Stimulated activated CD8-positive, alpha-beta memory T cell treated with anti-CD3 and anti-CD28 coated beads, Interleukin-4, amount 100 ng/mL, for 1 hour (primary cell): ENCODE measurements at places on chromosomes 4 and X.

- no peak for DNase-seq
Measured at GRCh38 chrX:12701628-12702027, 89.6 kb upstream of the PRPS2 start.

GRCh38 chr4:827209-828081 is 1.5 kb upstream of the CPLX1 start:
- no peak for DNase-seq

GRCh38 chr4:145076469-145076855 is 21.5 kb downstream of the ANAPC10 start:
- DNase-seq, result no peak

DNA sequence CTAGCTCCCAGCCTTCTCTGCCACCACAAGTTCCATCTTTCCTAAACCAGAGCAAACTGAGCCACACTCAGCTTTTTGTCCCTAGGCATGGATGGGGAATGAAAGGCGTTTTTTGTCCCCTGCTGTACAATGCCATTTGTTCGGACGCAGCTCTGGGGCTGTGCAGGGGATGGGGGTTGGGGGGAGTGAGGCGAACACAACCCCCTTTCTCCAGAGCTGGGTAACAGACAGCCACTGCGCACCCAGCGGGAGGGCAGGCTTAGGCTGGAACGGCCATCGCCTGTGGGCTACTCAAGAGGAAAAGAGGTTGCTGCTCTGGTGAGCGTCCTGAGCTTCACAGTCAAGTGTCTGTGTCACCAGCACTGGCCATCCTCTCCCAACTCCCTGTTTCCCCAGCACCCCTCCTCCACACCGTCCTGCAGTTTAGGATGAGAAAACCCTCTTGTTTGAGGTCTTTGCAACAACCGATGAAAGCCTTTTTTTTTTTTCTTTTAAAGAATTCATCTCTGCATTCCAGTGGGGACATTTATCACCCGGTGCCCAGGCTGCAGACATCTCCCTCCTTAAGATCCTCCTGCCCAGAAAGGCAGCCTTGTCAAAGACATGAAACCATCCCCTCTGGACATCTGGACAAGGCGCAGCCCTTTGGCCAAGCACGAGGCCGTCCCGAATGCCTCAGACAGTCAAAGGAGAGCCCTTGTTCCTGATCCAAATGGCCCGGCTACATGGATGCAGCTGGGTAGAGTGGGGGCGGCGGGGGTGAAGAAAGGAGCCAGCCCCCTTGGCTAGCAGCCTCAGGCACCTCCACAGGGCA is 419.6 kb downstream of the BCOR start:
- DNase-seq, result no peak

DNA sequence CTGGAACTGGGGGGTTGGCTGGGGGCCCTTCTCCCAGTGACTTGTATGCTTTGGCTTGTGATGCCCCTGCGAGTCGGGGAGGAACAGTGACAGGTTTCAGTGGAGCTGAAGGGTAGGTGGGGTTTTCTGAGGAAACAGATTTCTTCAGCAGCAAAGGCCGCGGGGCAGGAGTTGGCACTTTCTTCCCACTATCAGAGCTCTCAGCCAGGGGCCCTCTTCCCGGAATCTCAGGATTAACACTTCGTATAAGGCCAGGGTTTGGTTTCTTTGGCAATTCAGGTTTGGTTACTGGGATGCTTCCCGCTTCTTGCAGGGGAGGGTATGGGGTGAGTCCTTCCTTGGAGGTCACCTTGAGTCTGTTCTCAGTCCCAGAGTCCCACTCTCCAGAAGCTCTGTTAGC is 75.4 kb downstream of the RPS3A start:
- DNase-seq, result no peak

DNA sequence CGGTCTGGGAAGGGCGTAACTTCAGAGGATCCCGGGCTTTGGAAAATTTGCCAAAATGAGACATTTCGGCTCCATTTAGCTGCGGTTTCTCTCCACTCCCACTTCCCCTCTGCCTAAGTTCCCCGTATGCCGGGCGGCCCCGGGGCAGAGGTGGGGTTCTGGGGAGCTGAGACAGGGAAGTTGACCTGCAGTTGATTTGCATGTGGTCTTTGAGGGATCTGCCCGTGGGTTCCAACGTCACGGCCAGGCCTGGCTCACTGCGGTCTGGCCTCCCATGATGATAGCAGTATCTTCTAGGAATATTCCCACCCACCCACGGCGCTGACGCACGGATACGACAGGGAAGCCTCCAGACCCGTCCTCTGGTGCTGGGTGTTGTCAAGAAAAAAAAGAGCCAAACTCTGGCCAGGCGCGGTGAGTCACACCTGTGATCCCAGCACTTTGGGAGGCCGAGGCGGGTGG is 27.3 kb upstream of the CRLF2 start:
- DNase-seq, result no peak

- DNase-seq, result no peak
Measured at GRCh38 chr4:25956260-25956659, 42.2 kb downstream of the SMIM20 start.

DNA sequence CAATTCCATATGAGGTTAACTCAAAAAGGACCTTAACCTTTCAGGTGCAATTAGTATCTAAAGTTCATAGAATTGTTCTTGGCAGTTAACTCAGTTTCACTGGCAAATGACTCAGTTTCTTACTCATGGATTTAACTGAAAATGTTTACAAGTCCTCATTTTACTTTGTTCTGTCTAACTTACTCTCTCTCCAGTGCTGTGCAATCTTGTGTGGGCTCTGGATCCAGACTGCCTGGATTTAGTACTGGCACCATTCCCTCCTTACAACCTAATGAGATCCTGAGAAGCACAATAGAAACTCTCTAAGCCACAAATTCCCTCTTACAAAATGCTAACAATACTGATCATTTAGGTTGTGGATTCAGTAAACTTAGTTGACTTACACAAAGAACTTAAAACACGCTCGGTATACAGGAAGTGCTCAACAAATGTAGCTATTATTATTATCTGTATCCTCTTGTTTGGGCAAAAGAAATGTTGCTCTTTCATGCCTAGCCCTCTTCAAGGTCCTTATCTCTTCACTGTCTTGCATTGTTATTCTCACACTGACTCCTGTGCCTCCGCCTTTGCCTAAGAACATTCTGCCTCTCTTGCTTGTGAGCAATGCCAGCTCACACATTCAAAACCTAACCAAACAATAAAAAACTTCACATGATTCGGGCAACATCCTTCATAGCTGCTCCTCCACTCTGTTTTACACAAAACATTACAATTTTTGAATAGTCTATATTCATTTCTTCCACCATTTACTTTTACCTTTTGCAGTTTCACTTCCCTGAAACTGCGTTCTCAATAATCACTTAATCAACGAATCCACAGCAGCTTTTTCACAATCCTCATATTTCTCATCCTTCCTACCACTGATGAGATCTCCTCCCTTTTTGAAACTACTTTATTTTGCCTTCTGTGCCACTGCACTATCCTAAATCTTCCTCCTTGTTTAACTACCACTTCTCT is 91.8 kb downstream of the PDE5A start:
- DNase-seq, result no peak

DNA sequence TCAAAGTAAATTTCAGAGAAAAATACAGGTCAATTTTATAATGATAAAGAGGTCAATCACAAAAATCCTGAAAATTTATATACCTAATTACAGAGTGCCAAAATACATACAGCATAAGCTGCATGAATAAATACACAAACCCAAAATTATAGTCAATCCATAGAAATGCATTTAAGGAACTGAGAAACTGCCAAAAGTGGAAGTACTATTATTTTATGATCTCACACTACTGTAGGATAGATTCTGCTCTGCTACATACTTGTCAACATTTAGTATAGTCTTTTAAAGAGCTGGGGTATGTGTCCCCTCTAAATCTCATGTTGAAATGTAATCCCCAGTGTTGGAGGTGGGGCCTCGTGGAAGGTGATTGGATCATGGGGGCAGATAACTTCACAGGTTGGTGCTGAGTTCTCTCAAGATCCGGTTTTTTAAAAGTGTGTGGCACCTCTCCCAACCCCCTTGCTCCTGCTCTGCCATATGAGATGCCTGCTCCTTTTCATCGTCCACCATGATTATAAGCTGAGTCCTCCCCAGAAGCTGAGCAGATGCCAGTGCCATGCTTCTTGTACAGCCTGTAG is 31.8 kb downstream of the CHIC2 start:
- no peak for DNase-seq

DNA sequence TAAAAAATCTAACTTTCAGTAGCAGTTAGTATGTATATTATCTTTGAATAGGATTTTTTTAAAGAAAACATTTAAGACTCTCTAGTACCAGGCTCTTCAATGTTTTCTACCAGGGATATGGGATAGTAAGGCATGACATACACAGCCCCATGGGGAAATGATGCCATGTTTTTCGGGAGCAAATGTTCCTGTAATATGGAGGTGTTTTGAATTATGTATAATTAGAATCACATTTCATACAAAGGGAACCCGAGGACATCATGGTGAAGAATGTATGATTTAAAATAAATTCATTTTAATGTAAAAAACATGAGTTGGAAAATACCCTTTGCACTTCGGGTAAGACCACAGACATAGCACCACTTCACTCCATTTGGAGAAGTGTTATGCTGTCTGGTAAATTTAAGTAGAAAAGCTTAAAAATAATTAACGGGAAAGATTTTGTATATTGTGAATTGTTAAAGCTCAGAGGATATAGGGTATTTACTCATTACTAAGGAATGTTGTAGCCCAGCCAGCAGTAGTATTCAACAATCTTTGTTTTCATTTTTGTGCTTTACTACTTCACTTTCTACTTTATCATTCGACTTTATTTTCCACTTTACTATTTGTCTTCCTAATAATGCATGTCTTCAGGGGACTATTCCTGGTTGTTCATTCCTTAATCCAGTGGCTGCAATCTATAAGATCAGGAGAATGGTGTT is 2050.7 kb downstream of the ARAP2 start:
- no peak for DNase-seq

DNA sequence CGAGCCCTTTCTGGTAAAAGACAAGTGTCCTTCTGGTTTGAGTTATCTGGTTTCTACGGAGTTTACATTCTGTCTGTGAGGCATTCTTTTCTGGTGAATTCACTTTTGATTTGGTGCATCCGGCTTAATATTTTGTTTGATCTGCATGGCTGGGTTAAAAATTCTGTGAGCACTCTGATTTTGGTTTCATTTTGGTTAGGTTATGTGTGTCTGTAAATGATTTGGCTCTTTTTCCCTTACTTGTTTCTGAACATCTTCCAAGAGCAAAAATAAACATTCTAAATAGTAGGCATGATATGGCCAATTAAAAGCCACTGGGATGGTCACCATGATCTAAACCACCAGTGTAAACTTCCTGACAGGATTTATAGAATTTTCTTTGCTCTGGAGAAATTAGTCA is 85.7 kb upstream of the PTPN13 start:
- DNase-seq, result no peak

DNA sequence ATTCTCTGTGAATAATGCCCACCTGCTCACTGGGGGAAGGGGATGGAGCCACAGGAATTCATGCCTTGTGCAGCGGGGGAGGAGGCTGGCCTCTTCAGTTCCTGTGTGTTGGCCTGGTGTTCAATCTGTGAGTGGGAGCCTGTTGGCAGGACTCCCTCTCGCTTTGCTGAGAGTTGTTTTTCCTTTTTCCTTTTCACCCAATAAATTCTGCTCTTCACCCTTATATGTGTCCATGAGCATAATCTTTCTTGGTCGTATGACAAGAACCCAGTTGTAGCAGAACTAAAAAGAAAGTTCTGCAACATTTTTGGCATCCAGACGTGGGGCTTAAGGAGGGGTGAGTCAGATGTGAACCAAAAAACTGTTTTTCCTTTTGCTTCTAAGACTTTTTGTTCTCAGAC is 235.2 kb upstream of the HDX start:
- DNase-seq, result no peak

- no peak for DNase-seq
Measured at GRCh38 chr4:101153653-101154052, 193.7 kb downstream of the PPP3CA start.

GRCh38 chr4:45482346-45482745 is 641.5 kb downstream of the GABRG1 start:
- DNase-seq, result no peak

- no peak for DNase-seq
Measured at GRCh38 chr4:165437691-165438090, 58.9 kb downstream of the CPE start.

DNA sequence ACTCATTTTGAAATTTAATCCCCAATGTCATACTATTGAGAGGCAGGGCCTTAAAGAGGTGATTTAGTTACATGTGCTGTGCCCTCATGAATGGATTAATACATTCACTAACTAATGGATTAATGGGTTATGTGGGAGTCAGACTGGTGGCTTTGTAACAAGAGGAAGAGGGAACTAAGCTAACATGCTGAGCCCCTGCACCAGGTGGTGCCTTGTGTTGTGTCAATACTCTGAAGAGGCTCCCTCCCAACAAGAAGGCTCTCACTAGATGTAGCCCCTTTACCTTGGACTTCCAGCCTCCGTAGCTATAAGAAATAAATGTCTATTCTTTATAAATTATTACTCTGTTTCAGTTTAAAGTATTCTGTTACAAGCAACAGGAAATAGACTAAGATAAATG is 411.9 kb upstream of the EMCN start:
- no peak for DNase-seq

- DNase-seq, result no peak
Measured at GRCh38 chrX:151974336-151975227, at the start of gene GABRE. GABRE (minus strand) TSS chrX:151974676; CDS start chrX:151974625, 51 bp downstream.

DNA sequence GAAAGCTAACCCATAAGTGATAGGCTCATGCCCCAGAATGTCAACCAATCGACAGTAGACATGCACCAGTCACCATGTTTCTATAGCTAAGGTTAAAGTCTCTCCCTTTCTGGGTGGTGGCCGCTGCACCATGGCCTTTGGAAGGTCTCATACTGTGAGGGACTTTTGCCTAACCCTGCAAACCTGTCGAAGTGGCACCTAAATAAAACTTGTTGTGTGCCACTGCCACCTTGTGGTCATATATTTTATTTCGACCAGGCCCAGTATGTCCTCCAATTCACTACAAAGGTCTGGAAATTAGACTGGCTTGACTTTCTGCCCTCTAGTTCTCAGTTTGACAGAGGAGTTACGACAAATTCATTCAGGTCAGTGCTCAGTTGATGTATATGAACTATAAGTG is 163.1 kb downstream of the SMARCA1 start:
- DNase-seq, result no peak

- DNase-seq, result no peak
Measured at GRCh38 chrX:10538831-10539230, 81.6 kb downstream of the MID1 start.

DNA sequence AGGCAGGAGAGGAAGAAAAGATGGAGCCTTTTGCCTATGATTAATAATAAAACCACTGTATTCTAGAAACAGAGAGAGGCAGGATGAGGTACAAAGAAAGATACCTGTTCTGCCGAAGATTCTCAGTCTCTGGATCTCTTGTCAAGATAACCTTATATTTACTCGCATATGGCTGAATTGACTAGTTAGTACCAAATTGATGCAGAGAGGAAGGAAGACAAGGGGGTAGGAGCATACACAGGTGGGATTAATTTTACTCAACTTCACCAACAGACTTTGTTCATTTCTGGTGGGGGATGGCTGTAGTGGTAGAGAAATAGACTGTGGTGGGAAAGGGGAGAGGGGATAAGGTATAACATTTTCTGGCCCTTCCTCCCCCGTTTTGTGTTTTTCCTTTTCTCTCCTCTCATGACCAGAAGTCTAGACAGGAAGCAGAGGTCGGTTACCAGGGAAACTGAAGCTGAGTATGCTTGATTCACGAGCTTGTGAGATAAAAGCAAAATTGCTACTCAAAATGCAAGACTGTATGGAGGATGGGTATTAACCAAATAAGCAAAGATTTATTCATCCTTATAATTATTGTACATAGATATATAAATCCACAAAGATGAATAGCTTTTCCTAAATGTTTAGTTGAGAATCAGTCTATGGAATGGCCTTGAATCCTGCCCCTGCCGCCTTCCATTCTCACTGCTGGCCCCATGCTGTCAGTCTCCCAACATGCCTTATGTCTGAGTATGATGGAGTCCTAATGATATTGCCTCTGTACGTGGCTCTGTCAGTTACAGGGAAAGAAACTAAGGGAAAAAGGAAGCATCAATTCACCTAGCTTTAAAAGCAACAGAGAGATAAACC is 17.8 kb upstream of the PAGE2B start:
- no peak for DNase-seq
